ENCODE measurements at places on chromosomes 13 and 19.

DNA sequence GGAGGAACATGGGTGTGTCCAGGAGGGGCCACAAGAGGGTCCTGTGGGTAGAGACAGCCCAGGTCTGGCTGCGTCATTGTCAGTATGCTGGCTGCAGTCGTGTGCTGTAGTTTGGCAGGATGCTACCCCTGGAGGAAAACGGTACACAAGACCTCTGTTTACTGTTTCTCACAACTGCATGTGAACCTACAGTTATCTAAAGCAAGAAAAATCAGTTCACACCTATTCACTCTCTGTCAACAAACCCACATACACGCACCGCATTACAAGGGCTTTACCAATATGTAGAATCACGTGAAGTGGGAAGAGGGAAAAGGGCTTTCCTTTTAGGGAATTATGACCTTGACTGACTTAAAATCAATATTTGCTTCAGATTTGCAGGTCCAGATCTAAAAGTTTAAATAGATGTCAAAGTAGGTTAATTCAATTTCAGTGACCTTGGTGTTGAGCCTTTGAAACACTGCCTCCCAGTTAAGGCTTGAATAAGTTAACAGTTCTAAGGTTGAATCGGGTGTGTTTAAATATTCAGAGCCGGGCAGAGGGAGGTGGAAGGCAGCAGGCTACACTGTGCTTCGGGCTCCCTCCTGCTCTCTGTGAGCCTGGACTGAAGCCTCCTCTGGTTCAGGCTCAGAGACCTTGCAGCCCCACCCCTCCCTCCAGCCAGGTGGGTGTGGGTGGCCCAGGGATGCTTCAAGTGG lies 17.2 kb upstream of the MCF2L start:
- no peak for DNase-seq

DNA sequence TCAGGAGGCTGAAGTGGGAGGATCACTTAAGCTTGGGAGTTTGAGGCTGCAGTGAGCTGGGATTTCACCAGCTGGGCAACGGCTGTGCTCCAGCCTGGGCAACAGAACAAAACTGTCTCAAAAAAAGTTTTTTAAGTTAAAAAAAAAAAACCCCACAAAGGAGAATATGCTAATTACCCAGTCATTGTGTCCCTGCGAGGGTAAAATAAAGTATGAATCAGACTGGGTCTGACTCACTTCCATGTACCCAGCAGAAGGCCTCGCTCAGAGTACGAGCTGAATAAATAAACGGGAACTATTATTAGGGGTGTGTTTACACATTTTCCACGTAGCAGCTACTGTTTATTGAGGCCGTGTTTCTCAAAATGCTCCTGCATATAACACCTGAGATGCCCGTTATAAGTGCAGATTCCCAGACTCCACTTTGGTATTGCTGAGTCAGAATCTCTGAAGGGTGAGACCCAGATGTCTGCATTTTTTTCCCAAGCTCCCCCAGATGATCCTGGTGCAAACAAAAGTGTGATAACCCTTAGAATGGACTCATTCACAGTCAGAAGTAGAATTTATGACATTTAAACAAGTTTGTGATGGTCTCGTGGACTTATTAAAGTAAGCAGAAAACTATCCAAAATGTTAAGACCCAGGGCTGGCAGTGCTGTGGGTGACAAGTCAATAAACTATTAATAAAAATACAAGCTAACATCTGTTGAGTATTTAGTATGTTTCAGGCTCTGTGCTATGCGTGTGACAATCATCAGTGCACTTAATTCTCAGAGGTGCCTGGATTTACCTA lies 28.2 kb downstream of the KCNC3 start:
- no peak for DNase-seq

DNA sequence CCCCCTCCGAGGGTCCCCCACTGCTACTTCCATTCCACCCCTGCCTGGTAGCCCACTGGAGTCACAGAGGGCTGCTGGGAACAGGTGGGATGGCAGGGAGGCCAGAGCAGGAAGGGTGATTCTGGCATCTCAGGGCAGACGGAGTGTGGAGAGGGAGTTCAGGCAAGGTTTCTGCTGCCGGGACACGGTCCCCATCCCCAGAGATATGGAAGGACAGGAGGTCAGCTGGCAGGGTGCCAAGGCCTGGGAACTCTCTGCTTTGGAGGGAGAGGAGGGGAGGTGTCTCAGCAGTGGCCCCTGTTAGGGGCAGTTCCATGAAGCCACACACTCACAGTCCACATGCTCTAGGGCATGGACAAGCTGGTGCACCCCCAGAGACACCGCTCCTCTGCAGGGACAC lies 68.1 kb downstream of the CHST8 start:
- DNase-seq, result no peak

GRCh38 chr19:30881281-30881680 lies 468.0 kb downstream of the TSHZ3 start:
- DNase-seq, result no peak

- no peak for DNase-seq
Observed at GRCh38 chr13:89568746-89569145, 1778.7 kb upstream of the MIR17HG start.

DNA sequence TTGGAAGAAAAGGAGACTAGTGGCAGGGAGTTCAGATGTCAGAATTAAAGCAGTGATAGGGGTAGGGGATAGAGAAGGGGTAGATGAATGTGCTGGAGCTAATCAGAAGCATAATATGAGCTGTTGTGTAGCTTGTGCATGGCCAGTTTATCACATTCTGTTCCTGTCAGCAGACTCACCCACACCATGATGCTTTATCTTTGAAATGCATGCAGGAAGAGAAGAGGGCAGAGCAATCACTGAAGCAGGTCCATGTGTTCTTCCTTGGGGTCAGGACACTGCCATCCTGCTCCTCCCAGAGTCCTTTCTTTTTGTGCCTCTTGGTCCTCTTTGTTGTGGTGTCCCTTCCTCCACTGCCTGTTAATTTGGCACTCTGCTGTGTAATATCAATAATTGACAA lies 5.8 kb downstream of the CHAMP1 start:
- DNase-seq, result no peak

- DNase-seq, result no peak
Observed at GRCh38 chr19:20044663-20045062, 5.4 kb upstream of the ZNF682 start.

GRCh38 chr19:48874303-48875135 lies 2.3 kb downstream of the PPP1R15A start:
- peak; percentile 40 for DNase-seq

GRCh38 chr19:47241919-47242577 lies 11.0 kb upstream of the BBC3 start:
- DNase-seq, result no peak

DNA sequence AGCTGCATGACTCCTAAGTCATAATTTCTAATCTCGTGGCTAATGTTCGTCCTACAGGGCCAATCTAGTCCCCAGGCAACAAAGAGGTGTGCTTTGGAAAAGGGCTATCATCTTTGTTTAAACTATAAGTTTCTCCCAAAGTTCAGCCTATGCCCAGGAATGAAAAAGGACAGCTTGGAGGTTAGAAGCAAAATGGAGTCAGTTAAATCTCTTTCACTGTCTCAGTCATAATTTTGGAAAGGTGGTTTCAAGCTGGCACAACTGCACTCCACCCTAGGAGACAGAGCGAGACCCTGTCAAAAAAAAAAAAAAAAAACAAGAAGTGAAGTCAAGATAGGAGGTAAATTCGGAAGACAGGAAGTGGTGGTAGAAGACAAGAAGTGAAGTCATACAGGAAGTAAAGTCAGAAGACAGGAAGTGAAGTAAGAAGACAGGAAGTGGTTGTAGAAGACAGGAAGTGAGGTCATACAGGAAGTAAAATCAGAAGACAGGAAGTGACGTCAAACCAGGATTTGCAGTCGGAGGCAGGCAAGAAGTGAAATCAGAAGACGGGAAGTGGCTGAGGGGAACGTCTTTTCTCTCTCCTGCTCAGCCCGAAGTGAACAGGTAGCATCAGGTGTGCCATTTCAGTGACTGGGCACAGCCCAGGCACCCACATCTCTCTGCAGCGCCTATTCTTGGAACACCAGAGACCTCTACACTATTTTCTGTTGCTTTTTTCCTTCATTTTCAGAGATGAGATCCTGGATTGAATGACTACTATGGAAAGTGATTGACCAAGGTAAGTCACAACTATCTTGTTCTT lies 32.2 kb downstream of the GP6 start:
- DNase-seq, result no peak

GRCh38 chr13:19185865-19186645 lies 4.4 kb upstream of the TUBA3C start:
- DNase-seq, result no peak

DNA sequence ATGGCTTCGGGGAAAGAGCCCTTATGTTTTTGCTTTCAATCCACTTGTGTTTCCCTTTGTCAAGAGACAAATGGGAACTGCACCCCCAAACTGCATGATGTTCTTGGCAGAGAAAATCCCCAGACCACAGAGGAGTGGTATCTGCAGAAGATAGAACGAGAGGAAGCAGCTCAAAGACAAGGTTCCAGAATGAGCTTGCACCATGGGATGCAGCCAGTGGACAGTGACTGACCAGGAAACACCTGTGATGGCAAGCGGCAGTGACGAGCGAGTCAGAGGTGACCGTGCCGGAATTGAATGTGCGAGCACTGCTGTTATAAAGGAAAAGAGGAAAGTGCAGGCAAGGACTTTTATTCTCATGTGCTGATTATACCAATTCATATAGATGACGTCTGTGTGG lies 46.3 kb downstream of the IRS2 start:
- DNase-seq, result no peak

- no peak for DNase-seq
Observed at GRCh38 chr19:16180611-16181010, 4.6 kb upstream of the FAM32A start.

DNA sequence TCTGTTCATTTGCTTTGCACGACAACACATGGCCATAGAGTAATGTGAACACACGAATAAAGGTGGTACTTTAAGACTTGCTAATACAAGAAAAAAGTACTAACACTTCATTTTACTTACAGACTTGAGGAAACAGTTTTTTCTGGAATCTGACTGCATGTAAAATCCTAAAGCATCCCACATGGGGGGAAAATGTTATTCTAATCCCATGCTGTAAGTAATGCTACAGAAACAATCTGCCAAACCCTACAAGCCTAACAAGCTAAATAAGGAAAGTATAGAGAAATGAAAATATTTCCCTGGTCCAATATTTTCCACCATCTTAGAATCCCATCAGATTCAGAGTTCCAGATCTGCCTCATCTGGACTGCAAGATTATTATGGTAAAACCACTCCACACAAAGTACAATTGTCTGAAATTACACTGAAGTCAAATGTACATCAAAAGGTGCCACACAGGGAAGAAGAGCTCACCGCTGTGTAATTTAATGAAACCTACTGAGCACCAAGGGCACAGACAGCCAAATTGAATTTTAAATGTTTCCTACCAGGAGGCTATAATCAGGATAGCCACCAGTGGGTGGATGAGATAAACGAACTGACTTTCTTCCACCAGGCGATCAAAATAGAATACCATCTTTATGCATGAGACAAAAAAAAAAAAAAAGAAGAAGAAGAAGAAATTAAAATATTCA lies 22.0 kb downstream of the LHFPL6 start:
- DNase-seq, result no peak

DNA sequence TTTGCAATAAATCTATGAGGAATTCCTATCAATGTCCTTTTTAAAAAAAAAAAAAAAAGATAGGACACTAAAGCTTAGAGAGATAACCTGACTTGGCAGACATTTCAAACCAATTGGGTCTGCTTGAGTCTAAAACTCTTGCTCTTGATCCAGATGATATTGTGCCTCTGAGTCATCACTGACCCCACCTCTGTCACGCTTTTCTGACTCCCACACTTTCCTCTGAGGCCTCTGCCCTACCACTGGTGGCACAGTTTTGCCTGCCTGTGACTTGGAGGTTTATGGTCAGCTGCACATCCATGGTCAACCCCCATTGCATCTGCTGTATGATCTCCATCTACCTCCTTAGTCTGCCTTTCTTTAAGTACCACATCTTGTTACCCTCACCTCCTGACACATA lies 328.7 kb downstream of the SPRY2 start:
- no peak for DNase-seq

DNA sequence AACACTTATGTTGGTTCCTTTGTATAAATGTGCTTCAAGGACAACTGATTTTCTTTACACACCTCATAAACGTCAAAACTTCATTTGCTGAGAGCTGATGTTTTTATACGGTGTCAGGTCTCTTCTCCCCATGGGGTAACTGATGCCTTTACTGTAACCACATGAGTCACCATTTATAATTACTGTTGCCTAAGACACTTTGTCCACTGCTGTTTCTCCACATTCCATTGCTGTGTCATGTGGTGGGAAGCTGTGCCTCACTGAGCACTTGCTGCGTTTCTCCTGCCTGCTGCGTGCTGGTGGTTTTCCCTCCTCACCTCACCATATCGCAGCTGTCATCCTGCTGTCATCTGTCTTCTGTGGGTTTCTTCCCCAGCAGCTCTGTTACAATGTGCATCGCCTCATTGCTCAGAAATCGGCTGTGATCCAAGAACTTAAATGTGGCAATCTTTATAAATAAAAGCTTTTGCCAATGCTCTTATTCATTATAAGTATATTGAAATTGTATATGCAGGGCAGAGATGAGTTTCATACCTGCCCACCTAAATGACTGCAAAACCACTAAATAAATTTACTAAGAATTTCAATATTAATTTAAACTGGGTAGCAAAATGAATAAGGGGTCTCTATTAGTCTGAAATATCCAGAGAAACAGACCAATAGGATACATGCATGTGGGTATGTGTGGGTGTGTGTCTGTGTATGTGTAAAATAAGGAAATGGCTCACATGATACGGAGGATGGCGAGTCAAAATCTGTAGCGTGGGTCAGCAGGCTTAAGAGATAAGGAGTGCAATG lies 547.0 kb upstream of the SLITRK5 start:
- peak; percentile 37 for DNase-seq

- no peak for DNase-seq
Observed at GRCh38 chr19:45659096-45659729, 8.8 kb upstream of the GIPR start.

DNA sequence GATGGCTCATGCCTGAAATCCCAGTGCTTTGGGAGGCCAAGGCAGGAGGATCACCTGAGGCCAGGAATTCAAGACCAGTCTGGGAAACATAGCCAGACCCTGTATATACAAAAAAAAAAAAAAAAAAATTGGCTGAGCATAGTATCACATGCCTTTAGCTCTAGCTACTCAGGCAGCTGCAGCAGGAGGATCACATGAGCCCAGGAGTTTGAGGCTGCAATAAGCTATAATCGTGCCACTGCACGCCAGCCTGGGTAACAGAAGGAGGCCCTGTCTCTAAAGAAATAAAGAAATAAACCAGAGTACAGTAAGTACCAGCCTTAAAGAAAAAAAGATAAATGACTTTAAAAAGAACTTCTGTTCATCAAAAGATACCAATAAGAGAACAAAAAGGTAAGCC lies 52.9 kb downstream of the FAM124A start:
- no peak for DNase-seq

DNA sequence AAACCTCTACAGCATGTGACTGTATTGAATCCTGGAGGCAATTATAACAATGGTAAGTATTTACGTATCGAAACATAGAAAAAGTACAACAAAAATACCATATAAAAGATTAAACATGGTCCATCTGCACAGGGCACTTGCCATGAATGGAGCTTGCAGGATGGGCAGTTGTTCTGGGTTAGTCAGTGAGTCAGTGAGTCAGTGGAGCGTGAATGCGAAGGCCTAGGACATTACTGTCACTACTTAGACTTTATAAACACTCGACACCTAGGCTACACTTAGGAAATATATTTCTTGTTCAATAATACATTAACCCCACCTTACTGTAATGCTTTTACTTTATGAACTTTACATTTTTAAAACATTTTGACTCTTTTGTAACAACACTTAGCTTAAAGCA lies 35.6 kb upstream of the TMTC4 start:
- no peak for DNase-seq
